ENCODE measurements at places on chromosomes 16 and 17. TPM values are rescaled to one million over a fixed set of nuclear protein-coding genes. Genes with fewer than 3 reads are reported as not detected.

DNA sequence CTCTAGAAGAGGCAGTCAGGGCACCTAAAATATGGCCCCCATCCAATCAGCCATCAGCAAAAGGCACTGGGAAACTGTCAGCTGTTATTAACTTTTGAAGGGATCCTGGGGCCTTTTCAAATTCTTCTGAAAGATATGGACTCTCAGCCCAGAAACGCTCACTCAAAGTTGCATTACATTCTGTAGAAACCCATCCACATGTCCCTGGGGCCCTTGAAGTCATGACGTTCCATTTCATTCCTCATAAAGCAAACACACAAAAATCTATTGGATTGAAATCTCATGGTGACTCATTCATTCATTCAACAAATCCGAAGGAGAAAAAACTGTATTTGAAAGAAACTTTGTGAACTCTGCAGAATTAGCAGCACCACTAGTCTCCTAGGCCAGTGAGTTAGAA, 215.3 kb downstream of the C16orf95 start:
- DNase-seq: no peak

DNA sequence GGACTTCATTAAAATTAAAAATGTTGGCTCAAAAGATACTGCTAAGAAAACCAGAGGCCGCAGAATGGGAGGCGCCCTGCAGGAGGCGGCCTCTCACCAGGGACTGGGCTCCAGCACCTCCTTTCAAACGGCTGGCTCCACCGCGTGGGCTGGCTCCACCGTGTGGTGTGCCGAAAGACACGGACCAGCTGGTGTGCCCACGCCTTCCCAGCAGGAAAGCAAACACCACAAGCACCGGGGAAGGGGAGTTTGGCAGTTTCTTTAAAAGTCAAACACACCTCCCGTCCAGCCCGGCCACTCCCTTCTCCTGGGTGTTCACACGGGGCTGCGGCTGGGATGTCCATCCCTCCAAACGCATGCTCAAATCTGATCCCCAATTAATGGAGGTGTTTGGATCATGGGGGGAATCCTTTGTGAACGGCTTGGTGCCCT, 13.9 kb downstream of the HAGH start:
- DNase-seq: peak; percentile 94

DNA sequence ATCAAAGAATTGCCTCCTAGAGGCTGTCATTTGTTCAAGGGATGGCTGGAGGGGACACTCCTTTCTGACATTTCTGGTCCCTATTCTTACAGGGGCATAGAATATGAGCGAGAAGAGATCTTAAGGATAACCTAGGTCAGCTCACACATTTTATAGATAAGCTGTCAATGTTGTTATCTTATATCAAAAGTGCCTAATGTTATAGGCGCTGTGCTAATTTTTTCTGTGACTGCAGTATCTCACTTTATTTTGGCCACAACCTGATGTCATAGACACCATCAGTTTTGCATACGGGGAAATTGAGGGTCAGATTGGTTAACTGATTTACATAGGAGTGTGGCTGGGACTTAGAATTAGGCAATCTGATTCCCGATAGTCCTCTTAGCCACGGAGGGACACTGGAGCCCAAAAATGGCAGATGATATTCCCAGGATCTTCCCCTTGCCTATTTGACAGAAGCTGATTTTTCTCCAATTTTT, 1.2 kb downstream of the CPD start:
- no peak for DNase-seq

The MT1A gene
- 1.1 TPM for total RNA-seq

DNA sequence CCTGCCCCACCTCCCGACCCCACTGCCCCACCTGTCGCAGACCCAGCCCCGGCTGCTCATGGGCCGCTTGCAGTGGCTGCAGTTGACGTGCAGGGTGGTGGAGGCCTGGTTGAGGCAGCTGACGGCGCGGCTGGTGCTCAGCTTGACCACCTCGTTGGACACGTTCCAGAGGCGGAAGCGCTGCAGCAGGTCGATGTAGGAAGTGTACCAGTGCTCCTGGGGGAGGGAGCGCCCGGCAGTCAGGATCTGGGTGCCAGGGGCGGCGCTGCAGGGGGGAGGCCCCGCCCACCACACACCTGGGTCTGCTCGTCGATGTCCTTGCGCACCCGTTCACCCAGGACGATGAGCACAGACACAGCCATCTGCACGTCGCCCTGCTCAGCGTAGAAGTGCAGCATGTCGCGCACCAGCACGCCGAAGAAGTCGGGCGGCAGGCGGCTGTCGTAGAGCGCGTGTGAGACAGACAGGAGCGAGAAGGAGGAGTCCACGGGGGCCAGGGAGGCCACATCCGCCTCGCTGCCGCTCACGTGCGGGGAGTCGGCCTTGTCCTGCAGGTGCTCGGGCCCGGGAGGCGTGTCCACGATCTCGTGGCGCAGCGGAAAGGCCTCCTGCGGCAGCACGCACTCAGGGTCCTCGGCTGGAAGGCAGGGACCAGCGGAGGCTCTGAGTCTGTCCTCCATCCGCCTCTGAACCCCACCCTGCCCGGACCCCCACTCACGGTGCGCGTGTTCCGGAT, 995 bp upstream of the JMJD8 start:
- no peak for DNase-seq

GRCh38 chr16:31466381-31466841, 5.5 kb upstream of the TGFB1I1 start:
- DNase-seq: no peak

DNA sequence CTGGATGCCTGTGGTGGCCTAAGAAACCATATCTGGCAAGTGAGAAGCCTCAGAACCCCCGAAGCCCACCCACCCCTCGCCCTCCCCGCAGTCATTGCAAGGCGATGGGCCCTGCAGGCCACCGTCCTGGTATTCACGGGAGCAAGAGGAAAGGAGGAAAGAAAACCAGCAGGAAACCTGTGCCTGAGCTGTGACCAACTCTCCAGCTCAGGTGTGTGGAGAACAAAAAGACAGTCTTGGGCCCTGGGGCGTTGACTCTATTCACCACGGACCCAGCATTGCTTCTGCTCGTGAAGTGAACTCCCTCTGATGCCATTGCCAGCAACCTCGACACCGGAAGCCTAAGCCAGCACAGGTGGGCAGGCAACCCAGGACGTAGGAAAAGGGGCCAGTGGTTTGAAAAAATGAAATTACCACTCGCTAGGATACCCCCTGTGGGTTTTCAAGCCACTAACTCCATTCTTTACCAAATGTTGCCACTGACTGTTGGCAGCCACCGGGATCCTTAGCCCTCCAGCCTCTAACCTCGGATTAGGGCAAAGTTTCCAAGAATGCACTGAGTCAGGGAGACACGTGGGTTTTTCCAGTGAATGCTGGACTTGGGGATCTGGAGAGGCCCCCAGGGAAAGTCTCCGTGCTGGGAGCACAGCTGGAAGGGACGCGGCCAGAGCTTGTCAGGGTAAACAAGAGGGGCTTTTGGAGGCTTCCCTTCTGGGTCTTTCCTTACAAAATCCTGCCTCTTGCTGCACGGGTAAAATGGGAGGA, 25.1 kb downstream of the FA2H start:
- peak; percentile 27 for DNase-seq

The SPN gene
- not detected for total RNA-seq

The SCGB1C2 gene
- total RNA-seq: not detected

The CES1 gene
- not detected for total RNA-seq

GRCh38 chr17:8631554-8631877, 991 bp upstream of the MYH10 start:
- no peak for DNase-seq

- DNase-seq: no peak
Measured at GRCh38 chr16:87850009-87851006, 19.0 kb downstream of the SLC7A5 start.

- no peak for DNase-seq
Measured at GRCh38 chr16:53297477-53297876, 136.8 kb upstream of the RBL2 start.

The MAPK8IP3 gene
- total RNA-seq: 66.0 TPM

DNA sequence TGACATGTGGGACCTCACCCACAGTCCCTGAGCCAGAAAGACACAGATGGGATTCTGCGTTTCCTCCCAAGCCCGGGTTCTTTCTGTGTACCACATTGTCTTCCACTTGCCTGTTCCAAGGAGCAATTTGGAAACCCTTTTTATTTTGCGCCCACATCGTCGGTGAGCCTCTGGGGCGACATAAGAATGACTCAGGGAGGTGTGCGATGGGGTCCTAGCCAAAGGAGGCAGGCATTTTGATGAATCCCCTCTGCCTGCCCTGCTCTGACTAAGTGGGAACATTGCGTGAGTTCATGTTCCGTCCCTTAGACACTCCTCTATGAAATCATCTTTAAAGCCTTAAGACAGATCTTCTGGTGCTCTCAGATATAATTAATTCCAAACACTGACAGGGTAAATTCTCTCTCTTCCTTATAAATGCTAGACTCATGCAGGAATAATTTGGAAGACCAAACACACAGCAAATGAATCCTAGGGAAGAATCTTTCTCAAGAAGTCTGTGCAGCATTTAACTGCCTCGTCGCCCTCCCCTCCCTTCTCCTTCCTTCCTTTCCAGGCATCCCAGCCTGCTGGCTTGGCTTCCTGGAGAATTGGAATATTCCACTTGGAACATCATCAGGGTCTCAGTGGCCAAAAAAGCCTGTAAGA, 52.7 kb upstream of the FOXF1 start:
- no peak for DNase-seq

- DNase-seq: no peak
Measured at GRCh38 chr17:67080804-67081203, 36.5 kb downstream of the CACNG1 start.

DNA sequence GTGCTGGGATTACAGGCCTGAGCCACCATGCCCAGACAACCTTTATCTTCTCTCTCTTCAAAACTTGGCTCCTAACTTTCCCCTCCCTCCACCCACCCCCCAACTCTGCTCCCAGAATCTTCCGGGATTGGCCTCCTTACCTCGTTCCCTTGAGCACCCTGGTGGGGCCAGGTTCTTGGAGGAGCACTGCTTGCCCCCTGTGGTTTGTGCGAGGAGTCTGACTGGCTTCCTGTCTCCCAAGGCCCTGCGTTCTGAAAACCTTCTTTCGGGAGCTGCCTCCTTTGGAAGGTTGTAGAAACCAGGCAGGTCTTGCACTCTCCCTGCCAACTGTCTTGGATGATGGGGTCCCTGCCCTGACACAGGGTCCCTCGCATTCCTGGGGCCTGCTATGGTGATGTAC, 19.8 kb downstream of the PLXDC1 start:
- DNase-seq: no peak

DNA sequence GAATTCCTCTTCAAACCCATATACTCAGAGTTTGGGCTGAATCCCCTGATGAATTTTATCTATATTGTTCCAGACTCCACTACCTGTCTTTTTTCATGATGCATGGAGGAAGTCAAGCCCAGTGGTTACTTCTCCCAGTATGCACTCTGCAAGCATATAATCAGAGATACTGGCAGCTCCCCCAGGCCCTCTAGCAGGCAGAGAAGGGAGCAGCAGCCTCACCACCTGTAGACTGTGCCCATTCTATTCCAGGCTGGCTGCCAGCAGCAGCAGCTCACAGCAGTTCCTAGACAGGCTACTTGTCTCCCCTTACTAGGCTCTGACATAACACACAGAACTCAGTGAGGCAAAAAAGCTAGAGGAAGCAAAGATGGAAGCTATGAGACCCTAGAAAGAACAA, 3.4 kb downstream of the MKS1 start:
- no peak for DNase-seq

- DNase-seq: no peak
Measured at GRCh38 chr16:23945243-23945642, 109.5 kb downstream of the PRKCB start.

DNA sequence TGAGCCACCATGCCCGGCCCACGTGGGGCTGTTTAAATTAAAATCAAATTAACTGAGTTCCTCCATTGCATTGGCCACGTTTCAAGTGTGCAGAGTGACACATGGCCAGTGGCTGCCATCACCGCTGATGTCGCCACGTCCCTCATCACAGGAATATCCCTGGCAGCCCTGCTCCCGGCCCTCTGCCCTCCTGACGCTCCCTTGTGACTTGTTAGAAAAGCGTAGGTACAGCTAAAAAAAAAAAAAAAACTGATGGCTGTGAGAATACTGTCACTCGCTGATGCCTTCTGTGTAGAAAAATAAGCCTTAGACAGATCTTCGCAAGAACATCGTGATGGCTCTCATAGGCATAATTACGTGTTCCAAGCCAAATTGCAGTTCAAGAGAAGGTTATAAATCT, 21.7 kb downstream of the CARHSP1 start:
- DNase-seq: peak; percentile 63

DNA sequence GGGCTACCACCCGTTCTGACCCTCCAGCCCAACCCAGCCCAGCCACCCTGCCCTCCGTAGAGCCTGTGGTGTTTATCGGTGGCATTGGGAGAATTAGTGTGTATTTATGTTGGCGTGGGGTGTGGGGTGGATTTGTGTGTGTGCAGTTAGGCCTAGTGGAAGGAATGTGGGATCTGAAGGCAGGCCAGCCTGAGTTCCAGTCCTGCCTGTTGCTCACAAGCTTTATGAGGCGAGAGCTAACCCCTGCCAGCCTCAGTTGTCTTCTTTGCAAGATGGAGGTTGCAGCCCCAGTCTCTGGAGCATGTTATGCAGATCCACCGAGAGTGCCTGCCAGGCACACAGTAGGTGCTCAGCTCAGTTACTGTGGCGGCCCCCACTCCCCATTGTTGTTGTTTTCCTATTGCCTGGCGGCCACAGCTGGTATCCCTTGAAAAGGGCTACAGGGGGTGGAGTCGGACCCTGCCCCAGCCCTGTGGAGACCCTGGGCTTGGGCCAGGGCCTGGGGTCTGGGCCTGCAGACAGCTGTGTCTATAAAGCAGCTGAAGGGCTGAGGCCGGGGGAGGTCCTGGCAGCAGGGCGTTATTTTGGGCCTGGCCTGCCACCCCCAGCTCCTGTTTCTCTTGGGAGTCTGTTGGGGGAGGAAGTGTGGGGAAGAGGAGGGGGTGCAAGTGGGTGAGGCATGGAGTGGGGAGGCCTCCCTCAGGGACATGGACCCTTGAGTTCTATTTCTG, 5.1 kb downstream of the ERBB2 start:
- no peak for DNase-seq

DNA sequence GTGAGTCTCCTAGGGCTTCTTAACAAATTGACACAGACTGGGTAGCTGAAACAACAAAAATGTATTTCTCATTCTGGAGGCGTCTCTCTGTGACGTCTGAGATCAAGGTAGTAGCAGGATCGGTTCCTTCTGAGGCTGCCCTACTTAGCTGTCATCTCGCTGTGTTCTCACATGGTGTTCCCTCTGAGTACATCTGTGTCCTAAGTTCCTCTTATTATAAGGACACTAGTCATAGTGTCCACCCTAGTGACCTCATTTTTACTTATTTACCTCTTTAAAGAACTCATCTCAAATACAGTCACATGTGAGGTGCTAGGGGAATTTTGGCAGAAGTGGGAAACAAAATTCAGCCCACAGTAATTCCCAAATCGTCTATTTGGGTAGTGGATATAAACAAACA, 529.1 kb downstream of the NPIPA7 start:
- DNase-seq: no peak

The NPIPA7 gene
- total RNA-seq: 7.9 TPM

The EPN3 gene
- total RNA-seq: not detected

- no peak for DNase-seq
Measured at GRCh38 chr16:49598383-49599170, 225.0 kb downstream of the C16orf78 start.

- DNase-seq: peak; percentile 72
Measured at GRCh38 chr16:11503566-11503965, 83.2 kb downstream of the LITAF start.

The CRISPLD2 gene
- total RNA-seq: 1.7 TPM

The LGALS9 gene
- 2.9 TPM for total RNA-seq

- DNase-seq: no peak
Measured at GRCh38 chr17:45114117-45114932, 18.0 kb downstream of the PLCD3 start.

Data from chondrocyte (in vitro differentiated cells).